ENCODE measurements at places on chromosomes 6 and 20.

DNA sequence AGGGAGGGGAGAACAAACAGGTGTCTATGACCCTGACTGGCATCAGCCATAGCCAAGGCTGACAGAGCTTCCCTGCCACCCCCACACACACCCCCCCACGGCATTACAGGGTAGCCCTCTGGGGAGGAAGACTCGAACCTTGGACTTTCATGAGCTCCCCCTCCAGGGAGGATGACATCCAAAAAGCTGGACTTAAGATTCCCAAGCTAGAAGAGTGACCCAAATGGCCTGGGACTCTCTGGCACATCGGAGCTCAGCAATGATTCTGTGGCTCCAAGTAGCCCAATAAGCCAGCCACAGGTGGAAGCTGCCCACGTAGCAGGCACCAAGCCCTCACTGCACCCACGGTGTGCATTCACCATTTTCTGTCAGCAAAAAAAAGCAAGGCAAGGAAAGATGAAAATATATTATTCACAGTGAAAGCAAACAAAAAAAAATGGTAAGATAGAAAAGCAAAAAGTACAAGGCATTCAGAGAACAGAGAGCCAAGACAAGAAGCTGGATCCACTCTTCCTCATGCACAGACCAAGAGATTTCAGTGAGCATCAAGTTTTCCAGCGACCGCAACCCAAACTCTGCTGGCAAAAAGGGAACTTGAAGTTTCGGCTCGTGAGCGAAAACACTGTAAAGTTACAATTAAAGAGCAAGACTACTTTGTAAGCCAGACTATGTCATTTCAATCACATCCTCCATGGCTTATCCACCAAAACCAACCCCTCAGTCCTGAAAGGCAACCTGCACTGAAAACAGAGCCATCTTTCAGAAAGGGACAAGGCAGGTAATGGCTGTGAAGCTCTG is 10.9 kb downstream of the JAG1 start:
- DNase-seq, result no peak

DNA sequence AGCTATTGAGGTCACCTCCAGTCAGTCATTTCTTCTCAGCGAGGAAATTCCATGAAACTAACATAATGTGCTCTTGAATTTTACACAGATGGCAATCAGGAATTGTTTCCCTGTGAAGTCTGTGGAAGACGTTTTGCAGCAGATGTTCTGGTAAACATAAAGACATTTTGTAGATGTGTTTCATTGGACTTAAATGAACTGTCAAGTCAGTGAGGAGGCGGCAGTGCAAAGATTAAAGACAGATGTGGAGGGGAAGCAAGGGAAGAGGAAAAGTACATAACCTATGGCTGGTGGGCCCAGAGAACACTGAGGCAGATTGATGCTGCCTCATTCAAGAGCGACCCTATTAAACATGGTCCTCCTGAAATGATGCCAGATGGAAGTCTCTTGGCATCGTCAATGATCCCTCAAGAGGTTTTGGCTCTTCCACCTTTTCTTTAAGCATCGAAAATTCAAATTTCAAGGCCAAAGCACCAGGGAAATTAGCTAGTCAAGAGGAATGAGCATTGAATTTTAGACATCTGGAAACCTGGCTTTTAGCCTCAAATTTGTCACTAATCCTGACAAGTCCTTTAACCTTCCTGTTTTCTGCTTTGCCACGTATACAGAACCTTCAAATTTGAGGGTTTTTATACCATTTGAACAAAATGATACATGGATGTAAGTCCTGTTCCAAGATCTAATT is 20.1 kb downstream of the ZC2HC1B start:
- no peak for DNase-seq

GRCh38 chr6:10981409-10981808 is 62.7 kb downstream of the ELOVL2 start:
- DNase-seq, result no peak

DNA sequence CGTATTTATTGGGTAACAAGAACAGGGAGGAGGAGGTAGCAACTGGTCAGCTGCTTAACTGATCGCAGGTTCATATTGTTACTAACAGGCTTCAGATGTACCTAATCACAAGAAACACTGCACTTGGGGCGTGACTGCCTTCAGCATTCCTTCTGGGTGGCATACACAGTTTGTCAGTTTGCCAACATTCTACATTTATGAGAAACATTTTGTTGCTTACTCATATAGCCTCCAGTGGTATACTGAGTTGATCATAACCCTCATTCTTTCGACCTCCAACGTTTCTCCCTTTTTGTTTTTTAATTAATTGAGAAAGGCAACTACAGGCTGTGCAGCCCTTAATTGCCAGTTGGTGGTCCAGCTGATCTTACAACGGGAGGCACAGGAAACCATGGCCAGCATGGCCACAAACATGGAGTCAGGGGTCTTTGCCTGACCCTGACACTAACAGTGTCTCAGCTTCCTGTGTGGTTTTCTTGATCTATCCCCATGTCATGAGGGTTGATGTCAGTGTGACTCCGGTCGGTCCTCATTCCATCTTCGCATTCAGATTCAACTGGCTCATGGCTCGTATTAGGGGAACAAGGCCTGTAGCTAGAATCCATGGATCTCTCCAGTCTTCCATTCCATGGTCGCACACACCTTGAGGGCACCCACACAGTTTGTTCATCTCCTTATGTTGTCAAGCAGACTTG is 9.4 kb downstream of the EPB41L2 start:
- no peak for DNase-seq

DNA sequence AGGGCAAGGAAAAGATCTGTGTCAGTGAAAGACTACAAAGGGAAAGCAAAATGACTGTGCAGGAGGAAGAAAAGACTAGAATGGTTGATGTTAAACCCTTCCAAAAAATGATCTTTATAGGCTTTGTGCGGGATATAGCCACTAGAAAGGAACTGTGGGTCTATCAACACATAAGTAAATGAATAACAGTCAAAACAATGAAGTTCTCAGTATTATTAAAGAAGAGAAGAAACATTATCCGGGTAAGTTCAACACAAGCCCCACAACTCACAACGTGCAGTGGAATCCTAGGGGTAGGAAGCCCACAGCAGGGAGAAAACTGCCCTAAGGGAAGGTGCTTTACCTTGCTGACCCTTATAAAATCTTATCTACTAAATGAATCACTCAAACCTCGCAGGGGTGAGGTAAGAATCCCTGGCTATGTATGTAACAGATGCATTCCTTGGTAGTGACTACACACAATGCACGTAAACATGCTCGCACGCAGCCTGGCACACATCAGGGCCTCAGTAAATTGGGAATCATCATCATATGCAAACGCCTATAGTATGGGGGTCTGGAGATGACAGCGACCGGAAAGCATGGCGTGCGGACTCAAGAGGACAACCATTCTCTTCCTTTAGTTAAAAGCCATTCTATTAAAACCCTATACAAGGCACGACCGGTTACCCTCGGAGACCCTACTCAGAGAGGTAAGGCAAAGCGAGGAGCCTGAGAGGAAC is 11.3 kb downstream of the TFAP2A start:
- no peak for DNase-seq

DNA sequence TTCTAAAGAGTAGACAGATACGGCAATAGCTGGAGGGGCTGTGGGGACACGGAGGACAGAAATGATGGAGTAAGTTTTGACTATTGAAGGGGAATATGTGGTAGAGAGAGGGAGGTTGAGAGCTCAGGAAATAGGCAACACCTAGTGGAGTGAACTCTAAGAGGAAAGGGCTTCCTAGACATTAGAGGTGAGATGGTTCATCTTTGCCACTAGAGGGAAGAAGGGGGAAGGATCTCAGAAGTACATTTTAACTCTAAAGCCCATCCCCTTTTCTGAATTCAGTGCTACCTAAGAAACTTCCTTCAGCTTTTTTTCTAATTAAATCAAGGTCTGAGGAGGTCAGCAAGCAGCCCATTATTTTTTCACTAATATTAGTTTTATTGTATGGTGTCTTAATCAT is 689.4 kb upstream of the MAP3K7 start:
- DNase-seq, result no peak

- DNase-seq, result no peak
Observed at GRCh38 chr20:8854571-8854970, 214.3 kb upstream of the PLCB4 start.

GRCh38 chr6:30670760-30671527 is 1.9 kb downstream of the DHX16 start:
- no peak for DNase-seq

- no peak for DNase-seq
Observed at GRCh38 chr6:46998436-46999017, 43.6 kb downstream of the ADGRF1 start.

Measured in NCI-H187 treated with DMSO at 0.1 percent for 48 hours (cell line).